ENCODE measurements at places on chromosomes 11 and 22.

- DNase-seq: no peak
Observed at GRCh38 chr11:35761899-35762298, 99.3 kb downstream of the TRIM44 start.

GRCh38 chr22:35988030-35988429, 40.6 kb downstream of the RBFOX2 start:
- no peak for DNase-seq

DNA sequence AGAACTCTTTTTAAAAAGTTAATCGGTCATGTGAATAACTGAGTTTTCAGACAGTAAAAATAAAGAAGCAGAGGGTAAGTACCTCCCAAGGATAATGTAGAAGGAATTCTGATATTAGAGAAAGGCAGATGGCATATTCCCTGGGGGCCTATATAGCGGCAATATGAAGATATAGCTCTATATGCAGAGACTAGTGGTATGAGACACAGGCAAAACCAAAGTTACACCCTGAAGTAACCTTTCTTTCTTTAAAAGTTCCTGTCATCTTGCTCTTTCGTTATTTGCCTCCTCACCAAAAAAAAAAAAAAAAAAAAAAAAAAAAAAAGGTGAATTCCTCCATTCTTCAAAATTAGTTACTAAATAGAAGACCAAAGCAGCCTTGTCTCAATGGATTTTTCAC, 76.2 kb upstream of the ARHGAP32 start:
- DNase-seq: no peak

DNA sequence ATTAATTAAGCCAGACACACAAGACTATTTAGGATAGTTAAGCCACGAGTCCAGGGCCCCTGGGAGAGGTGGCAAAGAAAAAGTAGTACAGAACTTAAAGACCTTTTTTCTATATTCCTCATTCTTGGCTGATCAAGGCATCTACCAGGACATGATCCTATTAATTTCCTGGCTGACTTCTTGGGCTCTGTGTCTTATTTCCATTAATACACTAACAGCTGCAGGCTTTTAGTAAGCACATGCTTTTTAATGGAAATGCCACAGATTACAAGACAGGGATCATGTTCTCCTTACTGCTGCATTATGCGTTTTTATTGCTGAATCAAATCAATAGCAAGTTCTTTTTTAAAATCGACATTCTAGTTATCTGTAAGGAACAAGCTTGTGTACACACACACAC, 35.2 kb downstream of the BTG4 start:
- DNase-seq: no peak

GRCh38 chr11:12642040-12642439, 32.2 kb upstream of the TEAD1 start:
- no peak for DNase-seq
